ENCODE measurements at places on chromosomes 5 and 9.

DNA sequence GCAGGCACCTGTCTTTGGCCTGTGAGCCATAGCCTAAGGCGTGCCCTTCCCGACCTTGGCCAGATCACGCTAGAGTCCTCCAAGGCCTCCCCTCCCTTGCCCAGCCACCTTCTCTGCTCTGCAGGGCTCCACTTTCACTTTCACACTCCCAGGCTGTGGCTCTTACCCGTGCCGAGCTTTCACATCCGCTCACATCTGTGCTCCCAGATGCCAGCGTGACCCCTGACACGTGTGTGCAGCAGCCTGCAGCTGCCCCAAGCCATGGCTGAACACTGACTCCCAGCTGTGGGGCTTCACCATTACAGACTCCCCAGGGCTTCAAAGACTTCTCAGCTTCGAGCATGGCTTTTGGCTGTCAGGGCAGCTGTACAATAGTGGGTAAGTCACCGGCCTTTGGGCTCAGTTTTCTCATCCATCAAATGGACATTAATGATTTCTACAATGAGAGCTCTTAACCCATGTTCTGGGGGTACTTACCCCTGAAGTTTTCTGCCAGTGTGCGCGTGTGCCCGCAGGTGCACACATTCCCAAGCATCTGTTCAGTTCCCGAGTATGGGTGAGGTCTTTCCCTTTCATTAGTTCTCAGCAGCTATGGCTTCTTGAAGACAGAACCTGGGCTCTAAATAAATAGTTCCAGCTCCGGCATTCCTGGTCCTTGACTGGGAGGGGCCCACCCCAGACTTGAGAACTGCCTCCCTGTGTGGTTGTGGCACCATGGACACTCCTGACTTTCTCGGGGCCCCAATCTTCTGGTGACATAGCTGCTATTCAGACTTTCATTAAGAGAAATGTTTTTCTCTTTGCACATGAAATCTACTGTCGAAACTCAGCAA lies 118.6 kb downstream of the RGS3 start:
- DNase-seq, result peak; percentile 70

- no peak for DNase-seq
These were observed 11.4 kb upstream of the MATR3 start for GRCh38 chr5:139282197-139282557.

GRCh38 chr5:131355971-131356528 lies 92.2 kb downstream of the CDC42SE2 start:
- DNase-seq, result no peak

DNA sequence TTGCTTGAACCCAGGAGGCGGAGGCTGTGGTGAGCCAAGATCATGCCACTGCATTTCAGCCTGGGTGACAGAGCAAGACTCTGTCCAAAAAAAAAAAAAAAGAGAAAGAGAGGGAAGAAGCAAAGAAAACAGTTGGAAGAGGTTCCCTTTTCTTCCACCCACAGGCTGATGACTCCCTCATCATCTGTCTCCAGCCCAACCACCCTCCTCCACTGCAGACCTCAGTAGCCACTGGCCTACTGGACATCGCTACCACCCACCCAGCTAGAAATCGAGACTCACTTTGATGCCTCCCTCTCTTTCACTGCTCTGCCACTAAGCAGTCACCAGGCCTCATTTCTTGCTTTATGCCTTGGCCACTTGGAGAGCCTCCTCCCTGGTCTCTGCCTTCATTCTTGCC lies 71.2 kb downstream of the NIPSNAP3B start:
- no peak for DNase-seq

DNA sequence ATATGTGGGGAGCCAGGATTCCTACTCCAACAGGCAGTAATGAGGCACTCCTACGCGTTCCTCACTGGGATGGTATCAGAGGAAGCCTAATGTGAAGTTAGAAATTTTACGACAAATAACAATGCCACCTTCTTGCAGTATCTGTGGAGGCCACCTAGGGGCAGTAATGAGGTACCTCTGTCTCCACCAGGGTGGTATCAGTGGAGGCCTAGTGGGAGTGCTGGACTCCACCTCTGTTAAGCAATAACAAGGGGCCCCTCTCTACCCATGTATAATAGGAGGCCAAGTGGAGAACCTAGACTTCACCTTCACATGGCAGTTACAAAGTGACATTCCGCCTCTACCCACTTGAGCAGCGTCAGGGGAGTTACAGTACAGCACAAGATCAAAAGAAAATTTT lies 147.9 kb downstream of the PLPPR1 start:
- DNase-seq, result no peak

DNA sequence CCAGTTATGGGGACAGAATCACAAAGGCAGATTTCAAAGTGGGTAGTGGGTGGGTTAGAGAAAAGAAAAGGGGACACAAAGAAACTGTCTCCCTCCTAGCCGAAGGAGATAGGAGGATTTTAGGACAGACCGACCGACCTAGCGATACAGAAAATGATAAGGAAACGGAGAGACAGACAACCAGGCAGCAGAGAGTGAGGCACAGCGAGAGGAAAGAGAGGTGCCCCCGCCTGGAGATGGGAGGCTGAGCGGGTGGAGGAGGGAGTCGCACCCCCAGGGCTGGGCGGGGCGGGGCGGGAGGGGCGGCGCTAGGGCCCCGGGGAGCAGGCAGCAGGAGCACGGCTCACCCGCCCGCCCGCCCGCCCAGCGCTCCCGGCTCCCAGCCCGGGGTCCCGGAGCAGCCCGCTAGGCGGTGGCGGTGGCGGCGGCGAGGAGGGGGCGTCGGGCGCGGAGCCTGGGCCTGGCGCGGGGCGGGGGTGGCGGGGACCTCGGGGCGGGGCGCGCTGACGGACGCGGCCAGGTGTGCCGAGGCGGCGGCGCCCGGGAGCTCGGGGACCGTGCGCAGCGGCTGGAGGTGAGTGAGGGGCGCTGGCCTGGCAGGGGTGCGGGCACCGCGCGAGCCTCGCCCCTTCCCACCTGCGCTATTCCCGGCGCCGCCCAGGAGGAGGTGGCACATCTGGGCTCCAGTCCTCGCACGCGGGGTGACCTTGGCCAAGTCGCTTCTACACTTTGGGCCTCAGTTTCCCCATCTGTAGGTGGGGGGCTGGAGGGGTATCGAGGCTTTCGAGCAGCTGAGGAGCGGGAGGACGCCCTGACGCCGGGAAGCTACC lies 15.9 kb upstream of the SYNPO start:
- DNase-seq, result no peak

DNA sequence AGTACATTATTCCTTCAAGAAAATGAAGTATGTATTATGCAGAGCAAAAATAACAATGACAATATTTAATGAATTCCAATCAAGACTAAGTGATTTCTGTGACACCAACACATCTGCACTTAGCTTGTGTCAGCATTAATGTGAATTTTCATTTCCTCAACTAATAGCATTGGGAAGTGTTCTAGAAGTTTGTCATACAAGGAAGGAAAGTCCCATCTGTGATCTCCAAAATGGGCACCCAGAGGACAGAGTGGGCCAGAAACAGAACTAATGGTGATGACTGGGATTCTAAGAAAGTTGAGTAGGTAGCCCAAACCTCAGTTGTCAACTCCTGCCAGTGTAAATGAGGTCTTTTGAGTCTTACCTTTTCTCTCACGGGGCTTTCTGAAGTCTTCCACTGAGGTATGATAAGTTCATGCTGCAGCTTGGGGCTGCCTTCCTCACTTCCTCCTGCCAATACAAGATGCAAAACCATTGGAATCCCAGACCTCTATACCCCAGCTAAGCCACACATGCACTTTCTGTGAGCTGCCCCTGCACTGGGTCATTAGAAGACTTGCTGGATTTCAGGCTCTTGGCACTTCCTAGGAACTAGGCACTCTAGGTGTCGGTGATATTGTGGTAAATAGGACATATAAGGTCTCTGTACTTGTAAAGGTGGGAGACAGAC lies 4.9 kb downstream of the ADAM19 start:
- no peak for DNase-seq

DNA sequence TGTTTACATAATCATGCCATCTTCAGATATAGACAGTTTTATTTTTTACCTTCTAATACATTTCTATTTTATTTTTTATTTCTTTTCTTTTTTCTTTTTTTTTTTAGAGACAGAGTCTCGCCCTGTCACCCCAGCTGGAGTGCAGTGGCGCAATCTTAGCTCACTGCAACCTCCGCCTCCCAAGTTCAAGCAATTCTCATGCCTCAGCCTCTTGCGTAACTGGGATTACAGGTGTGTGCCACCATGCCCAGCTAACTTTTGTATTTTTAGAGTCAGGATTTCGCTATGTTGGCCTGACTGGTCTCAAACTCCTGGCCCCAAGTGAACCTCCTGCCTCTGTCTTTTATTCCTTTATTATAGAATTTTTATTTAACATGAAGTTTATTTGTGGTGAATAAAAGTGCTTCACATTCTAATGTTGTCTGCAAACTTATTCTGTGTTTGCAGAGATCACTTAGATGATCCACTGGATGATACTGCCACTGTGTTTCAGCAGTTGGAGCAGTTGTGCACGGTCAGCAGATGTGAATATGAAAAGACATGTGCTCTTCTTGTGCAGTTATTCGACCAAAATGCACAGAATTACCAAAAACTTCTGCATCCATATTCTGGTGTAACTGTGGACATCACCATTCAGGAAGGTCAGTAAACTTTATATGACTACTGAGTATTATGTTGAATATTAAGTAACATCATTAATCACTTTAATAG lies 62.2 kb downstream of the RANBP17 start:
- DNase-seq, result no peak

DNA sequence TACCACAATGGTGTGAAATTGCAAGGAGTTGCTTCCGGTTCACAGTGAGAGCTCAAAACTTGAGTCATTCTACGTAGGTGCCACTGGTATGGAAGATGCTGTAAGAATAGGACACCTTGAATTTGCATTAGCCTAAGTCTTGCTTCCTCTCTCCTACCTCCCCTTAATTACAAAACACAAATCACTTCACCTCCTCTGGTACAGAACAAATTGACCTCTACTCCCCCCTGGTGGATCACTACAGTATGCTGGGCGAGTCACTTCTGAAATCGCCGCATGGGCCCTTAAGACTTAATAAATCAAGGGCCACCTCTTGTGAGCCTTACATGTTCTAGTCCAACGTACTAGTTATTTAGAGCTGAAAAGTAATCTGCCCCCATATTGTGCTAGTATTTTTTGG lies 145.3 kb upstream of the SMARCA2 start:
- no peak for DNase-seq

GRCh38 chr5:160030631-160031377 lies 21.9 kb downstream of the TTC1 start:
- DNase-seq, result no peak

GRCh38 chr9:125415583-125416460 lies 154.2 kb downstream of the GAPVD1 start:
- no peak for DNase-seq

- no peak for DNase-seq
These were observed 368.6 kb upstream of the IRX2 start for GRCh38 chr5:3120028-3120427.

GRCh38 chr5:148469501-148469935 lies 85.8 kb downstream of the FBXO38 start:
- no peak for DNase-seq

DNA sequence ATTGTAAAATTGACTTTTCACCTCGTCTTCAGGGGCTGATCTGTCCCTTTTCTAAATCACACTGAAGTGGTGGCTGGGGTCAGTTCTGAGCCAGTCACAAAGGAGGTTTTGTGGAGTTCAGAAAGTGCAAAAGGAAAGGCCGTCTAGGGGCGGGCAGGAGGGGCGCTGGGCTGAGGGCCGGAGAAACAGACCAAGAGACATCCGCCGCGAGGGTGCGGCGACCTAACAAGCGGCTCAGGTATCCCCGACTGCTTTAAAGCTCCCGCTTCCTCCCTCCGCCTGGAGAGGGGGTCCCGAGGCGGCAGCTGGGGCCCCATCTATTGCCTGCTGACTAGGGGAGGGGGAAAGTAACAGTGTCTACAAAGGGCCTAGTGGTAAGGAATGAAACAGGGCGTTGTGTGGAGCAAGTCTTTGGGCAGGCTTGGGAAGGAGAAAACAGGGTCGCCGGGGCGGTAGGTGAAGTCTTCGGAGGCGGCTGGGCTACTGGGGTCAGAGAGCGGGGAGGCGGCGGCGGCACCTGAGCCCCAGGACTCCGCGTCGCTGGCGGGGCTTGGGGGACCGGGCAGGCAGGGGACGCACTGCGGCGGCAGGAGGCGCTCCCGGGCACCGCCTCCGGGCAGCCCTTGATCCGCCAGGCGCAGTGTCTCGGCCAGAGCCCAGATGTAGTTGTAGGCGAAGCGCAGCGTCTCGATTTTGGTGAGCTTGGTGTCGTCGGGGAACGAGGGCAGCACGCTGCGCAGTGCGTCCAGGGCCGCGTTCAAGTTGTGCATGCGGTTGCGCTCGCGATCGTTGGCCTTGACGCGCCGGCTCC lies 950 bp downstream of the NEUROG1 start:
- DNase-seq, result no peak

DNA sequence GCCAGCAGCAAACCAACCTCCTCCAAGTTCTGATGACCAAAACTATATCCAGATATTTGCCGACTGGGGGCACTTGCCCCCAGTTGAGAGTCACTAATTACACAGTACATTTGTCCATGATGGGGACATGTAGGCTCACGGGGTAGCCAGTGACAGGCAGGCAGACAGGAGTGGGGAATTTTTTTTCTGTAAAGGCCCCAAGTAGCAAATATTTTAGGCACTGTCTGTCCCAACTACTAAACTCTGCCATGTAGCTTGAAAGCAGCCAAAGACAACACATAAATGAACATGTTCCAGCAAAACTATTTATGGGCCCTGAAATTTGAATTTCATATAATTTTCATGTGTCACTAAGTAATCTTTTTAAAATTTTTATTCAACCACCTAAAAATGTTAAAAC lies 80.7 kb downstream of the GRIA1 start:
- no peak for DNase-seq

- no peak for DNase-seq
These were observed 80.3 kb downstream of the IQGAP2 start for GRCh38 chr5:76483433-76483832.

GRCh38 chr9:114263853-114264510 lies 58.9 kb upstream of the ORM1 start:
- DNase-seq, result no peak

- no peak for DNase-seq
These were observed 10.4 kb downstream of the EPB41L4B start for GRCh38 chr9:109310486-109310901.

- DNase-seq, result peak; percentile 36
These were observed 6.1 kb downstream of the SAPCD2 start for GRCh38 chr9:137064027-137064879.

GRCh38 chr9:127903557-127904475 lies 4.4 kb upstream of the ST6GALNAC6 start:
- peak; percentile 56 for DNase-seq

DNA sequence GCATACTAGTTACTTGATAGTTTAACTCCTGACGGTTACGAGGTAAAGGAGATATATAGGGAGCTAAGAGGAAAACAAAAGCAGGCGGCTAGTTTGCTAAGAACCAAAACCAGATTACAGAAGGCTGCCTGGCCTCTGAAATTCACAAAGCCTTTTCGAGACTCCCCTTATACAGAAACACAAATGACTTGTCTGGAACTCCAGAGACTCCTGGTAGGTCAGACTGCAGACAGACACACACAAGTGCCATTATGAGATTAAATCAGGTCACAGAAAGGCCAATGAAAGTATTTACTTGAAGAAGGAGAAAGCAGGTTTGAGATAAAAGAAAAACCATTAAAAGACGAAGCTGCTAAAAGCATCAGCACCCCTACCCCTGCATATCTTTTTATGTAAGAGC lies 142.5 kb upstream of the LRRTM2 start:
- DNase-seq, result no peak

- no peak for DNase-seq
These were observed 225.2 kb upstream of the TRPC7 start for GRCh38 chr5:136590581-136590980.

All from stimulated activated CD8-positive, alpha-beta memory T cell treated with anti-CD3 and anti-CD28 coated beads, Interleukin-7, amount 100 ng/mL, for 4 hours (primary cell).